Stimulated activated CD4-positive, alpha-beta T cell treated with anti-CD3 and anti-CD28 coated beads, Interleukin-15, amount 100 ng/mL, for 48 hours (primary cell): ENCODE measurements at places on chromosomes 1 and 21.

GRCh38 chr1:217012659-217013058, 289.4 kb upstream of the ESRRG start:
- DNase-seq = no peak

GRCh38 chr1:71586030-71586429, 505.2 kb upstream of the ZRANB2 start:
- DNase-seq = no peak

DNA sequence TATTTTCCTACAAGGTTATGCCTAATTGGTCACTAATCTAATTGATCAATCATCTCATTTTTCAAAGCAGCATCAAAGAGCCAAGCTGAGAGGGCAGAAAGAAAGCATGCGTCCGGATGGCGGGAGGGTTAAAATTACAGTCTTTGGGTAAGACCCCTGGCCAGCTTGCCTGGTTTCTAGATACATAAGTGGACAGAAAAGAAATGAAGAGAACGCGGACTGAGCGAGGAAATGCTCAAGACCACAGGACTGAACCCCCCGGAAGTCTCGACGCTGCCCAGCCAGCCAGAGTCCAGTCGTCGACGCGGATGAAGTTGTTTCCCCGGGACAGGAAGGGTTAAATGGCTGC, 297.2 kb downstream of the OMA1 start:
- DNase-seq = no peak

GRCh38 chr1:241593186-241593585, 47.0 kb downstream of the CHML start:
- no peak for DNase-seq

- DNase-seq = no peak
These were observed 116.2 kb upstream of the ATP1A1 start for GRCh38 chr1:116256875-116257274.

DNA sequence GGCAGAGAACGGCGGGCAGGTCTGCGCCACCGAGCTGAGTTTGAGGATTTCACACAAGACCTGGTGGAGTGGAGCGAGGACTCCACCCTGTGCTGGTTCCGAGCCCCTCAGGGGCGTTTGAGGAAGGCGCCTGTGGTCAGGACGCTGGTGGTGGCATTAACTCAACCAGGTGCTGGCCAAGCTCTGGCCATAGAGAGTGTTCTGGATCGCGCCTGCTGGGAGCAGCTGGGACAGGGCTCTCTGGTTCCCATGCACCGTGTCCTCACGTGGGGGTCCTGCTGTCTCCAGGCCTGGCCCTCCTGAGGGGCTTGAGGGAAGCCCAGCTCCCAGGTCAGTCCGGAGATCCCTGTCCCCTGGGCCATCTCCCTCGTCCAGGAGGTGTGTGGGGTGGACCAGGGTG, 24.8 kb upstream of the TTC34 start:
- no peak for DNase-seq

- no peak for DNase-seq
These were observed 1.4 kb downstream of the PMF1 start for GRCh38 chr1:156214024-156214748.

DNA sequence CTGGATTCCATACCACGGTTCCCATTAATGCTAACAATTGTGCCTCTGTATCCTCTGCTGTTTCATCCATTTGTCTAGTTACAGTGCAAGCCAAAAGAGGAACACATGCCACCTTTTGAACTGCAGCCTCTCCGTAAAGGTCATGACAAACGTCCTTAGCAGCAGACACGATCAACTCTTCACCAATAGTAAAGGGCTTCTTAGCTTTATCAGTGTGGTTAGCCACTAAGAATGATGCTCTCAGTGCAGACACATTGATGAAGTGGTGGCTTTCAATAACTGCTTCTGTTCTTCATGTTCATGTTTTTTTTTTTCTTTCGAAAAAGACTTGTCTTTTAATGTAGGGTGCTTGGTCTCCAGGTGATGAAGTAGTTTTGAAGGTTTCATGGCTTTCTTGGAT, 14.3 kb downstream of the XPR1 start:
- no peak for DNase-seq

- no peak for DNase-seq
These were observed 42.0 kb downstream of the GLIS1 start for GRCh38 chr1:53696990-53697389.

DNA sequence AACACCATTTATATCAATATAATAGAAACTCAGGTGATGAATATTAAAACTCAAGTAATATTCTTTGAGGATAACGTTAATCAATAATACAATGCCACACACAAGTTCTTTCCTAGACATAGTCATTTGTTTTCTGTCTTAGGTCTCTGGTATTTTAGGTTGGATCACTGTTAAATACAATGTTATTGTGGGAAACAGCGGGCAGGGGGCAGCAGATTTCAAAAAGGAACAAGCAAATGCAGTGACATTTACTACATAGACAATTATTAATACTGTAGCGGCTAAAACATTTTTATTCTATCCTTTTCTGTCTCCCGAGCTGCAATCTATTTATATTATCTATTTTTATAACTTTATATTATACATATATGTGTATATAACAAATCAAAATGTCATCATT, 186.4 kb upstream of the ZNHIT6 start:
- no peak for DNase-seq

DNA sequence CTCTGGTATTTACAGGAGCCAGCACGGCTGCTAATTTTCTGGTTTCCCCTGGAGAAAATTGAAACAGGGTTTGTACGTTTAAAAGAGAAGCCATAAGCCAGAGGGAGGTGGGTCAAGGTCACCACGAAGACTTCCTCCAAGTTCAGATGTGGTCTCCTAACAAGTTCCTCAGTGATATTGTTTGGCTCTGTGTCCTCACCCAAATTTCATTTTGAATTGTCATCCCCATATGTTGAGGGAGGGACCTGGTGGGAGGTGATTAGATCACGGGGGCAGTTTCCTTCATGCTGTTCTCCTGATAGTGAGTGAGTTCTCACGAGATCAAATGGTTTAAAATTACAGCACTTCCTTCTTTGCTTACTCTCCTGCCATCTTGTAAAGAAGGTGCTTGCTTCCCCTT, 295.4 kb upstream of the DAB1 start:
- DNase-seq = no peak

DNA sequence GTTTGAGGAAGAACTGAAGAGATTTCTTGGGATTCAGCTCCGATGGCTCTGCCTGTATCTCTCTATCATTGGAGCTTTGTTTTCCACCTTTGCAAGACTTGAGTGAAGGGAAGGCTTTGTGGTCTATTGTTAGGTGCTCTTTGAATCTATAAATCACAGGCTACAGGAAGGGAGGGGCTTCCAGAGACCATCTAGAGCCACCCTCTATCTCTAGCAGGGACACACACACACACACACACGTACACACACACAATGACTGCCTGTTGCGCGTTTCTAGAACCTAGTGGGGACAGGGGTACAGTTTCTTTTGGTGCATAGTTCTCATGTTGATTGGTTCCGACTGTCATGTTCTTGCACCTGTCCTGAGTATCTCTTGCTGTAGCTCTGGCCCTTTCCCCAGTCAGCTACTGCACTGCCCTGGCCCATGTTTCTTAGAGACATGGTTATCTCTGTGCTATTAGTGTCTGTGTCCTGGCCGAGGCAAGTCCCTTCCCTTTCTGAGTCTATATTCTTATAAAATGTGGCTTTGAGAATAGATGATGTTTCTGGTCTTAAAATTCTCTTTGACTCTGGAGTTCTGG, 60.7 kb downstream of the MAN1C1 start:
- no peak for DNase-seq

- DNase-seq = no peak
These were observed 73.3 kb downstream of the RPAP2 start for GRCh38 chr1:92372164-92372563.

DNA sequence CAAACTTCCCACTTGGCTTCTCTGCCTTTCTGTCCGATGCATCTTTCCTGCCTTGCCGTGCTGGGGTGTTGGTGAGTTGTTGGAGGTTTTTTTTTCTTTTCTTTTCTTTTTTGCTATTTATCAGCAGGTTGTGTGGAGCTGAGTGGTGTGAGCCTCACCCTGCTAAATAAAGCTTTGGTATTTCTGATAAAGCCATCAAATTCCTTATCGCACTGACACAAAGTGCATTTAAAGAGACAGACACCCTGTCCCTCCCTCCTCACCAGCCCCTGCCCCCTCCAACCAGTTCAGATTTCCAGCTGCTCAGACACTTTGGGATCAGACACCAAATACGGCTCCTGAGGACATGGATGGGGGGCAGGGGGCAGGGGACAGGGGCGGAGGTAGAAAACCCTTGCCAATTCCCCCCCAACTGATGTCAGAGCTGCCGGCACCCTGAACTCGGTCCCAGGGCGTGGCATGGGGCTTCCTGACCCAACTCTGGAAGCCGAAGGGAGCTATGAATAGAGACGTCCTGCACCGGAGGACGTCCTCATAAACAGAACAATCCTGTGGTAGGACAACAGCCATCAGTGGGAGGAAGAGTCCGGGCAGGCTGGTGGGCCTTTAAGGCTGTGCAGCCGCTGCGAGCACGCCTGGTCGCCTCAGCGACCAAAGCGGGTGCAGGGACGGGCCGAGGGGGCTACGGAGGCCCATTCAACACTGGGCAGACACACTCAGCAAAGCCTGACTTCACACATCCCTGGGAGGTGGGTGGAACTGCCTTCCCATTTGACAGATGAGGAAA, 79.0 kb downstream of the CASZ1 start:
- no peak for DNase-seq

- no peak for DNase-seq
These were observed 11.2 kb upstream of the ADAMTSL4 start for GRCh38 chr1:150537732-150538684.

- no peak for DNase-seq
These were observed 26.2 kb downstream of the SLC44A3 start for GRCh38 chr1:94846308-94846707.

DNA sequence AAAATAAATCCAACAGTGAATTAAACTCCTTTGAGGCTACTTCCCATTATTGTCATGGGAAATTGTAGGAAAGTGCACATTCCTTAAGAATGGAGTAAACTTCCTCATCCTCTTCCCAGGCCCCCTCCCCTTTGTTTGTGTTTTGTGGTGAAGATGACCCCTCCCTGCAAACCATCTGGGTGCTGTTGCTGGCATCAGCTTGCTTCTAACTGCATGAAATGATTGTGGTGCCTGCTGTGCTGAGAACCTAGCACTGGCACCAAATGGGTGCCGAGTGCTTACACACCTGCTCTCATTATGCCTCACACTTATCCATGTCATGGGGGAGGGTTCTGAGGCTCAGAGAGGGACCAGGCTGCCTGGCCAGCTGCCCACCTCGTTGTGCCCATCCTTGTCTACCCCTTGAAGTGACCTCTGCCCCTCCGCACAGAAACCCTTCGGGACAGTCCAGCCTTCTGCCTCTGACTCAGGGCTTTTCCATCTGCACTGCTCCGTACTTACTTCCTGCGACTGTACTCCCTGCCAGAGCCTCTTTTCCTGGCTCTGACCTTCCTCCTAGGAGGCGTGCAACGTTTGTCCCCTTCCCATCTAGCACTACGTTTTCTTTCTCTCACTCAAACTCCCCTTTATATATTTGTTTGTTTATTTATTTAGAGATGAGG, 30.6 kb downstream of the CAPN2 start:
- DNase-seq = no peak

DNA sequence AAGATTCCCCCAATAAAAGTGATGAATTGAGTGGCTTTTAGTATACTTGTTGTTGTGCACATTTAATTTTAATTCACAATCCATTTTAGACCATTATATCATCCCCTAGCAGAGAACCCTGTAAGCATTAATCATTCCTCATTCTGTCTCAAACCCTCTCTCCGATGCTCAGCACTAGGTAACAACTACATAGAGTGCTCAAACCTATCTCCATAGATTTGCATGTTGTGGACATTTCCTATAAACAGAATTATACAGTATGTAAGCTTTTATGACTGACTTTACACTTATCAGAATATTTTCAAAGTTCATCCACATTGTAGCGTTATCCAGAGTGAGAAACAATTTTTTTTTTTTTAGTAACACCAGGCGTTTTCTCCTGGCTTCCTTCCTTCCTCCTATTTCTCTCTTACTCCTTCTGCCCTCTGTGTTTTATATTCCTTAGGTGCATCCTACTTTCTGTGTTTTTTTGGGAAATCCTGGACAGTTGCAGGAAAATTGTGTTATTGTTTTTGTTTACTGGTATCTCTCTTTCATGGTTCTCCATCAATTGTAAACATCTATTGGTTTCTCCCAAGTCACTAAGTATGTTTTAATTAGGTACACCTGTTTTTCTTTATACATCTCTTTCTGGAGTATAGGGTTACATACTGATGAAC, 1528.0 kb upstream of the TPTE start:
- DNase-seq = no peak

- DNase-seq = no peak
These were observed 28.5 kb downstream of the ETNK2 start for GRCh38 chr1:204123376-204123775.

DNA sequence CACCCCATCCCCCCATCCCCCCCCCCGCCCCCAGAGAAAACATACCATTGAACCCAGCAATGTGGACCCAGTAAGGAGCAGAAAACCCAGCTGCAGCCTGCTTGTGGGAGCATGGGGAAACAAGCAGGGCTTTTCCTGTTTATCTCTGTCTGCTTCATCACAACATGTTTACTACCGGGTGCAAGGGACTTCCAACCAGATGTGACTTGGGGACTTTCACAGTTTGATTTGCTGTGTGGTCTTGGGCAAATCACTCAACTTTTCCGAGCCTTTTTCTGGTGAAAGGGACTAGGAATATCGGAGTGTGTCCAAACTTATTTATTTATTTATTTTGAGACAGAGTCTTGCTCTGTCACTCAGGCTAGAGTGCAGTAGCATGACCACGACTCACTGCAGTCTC, 3.2 kb downstream of the TMCC2 start:
- no peak for DNase-seq

GRCh38 chr1:201422436-201423030, 1.0 kb upstream of the TNNI1 start:
- DNase-seq = no peak

GRCh38 chr1:116886291-116886878, 23.3 kb upstream of the PTGFRN start:
- DNase-seq = no peak

- no peak for DNase-seq
These were observed 5.5 kb downstream of the SASS6 start for GRCh38 chr1:100127226-100127625.

DNA sequence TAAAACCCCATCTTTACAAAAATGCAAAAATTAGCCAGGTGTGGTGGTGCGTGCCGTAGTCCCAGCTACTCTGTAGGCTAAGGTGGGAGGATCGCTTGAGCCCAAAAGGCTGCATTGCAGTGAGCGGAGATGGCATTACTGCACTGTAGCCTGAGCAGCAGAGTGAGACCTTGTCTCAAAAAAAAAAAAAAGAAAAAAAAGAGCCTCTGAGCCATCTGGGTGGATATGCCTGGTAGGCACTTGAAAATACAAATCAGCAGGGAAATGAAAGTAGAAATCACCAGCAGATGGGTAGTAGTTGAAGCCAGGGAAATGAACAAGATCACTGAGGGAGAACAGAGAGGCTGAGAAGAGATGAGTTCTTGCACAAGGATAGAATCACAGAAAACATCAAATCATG, 131.0 kb upstream of the HMCN1 start:
- no peak for DNase-seq

- no peak for DNase-seq
These were observed 108.2 kb downstream of the VPS13D start for GRCh38 chr1:12338017-12338416.

GRCh38 chr1:87880764-87881163, 552.1 kb downstream of the LMO4 start:
- no peak for DNase-seq

GRCh38 chr1:3205815-3206214, 136.8 kb downstream of the PRDM16 start:
- no peak for DNase-seq

GRCh38 chr1:53681351-53681976, 57.5 kb downstream of the GLIS1 start:
- no peak for DNase-seq

GRCh38 chr1:92323473-92324453, 24.9 kb downstream of the RPAP2 start:
- DNase-seq = no peak
